Cortex of kidney (tissue), 1 donor: ENCODE measurements at places on chromosomes 13 and 19.

DNA sequence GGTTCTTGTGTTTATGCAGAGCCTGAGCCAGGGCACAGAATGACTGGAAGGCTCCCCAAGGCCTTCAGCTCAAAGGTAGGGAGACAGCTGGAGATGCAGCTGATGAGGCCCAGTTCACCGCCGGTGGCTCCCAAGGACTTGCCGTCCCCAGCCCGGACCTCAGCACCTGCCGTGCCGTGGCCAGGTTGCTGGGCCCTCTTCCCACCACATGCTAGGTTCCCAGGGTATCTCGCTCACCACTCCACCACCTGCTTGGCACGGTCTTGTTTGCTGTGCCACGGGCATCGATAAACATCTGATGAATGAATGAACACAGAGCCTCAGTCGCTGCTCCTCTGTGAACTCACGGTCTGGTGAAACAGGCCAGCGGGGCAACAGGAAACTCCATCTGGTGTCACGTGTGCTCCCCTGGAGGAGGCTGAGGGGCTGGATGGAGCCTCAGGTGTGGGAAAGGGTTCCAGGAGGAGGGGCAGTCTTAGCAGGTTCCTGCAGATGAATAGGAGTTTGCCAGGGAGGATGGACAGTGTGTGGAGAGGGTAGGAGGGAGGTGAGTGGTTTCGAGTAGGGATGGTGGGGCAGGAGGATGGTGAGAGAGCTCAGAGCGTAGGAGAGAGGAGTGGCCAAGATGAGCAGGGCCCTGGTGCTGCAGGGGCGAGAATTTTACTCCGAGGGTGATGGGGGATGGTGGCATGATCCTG, 3.6 kb upstream of the KLK14 start:
- DNase-seq: no peak

- no peak for DNase-seq
Observed at GRCh38 chr13:113791226-113791625, 32.2 kb downstream of the TMEM255B start.

GRCh38 chr13:26071691-26072090, 19.9 kb upstream of the SHISA2 start:
- no peak for DNase-seq

GRCh38 chr19:28838909-28839308, 374.0 kb downstream of the UQCRFS1 start:
- no peak for DNase-seq

GRCh38 chr13:20703780-20704458, 420 bp downstream of the IL17D start:
- no peak for DNase-seq

- DNase-seq: no peak
Observed at GRCh38 chr13:113746143-113746525, 12.9 kb upstream of the TMEM255B start.

GRCh38 chr13:40432018-40432978, 234.1 kb downstream of the FOXO1 start:
- DNase-seq: no peak

- DNase-seq: no peak
Observed at GRCh38 chr13:31369213-31369612, 169.4 kb downstream of the B3GLCT start.

- DNase-seq: no peak
Observed at GRCh38 chr19:57314146-57314545, 6.1 kb upstream of the ZNF543 start.

DNA sequence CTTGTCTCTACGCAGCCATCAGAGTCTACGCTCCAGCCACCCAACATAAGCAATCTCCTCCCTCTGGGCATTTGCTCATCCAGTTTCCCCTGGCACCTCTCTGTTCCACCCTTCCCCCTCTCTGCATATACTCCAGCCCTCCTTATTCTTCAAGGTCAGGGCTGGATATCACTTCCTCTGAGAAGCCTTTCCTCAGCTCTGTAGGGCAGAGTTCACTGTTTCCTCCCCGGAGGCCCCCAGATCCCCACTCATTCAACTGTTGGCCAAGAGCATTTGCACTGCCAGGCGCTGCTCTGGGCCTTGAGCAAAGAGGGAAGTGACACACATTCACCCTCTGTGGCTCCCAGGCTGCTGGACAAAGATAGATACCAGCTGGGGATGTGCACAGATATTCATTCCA, 3.3 kb downstream of the FCGRT start:
- DNase-seq: no peak

GRCh38 chr13:45681113-45681512, 21.0 kb upstream of the CBY2 start:
- DNase-seq: no peak

- no peak for DNase-seq
Observed at GRCh38 chr13:23506807-23507291, 63.4 kb upstream of the TNFRSF19 start.
